ENCODE measurements at places on chromosomes 5 and 9. TPM values are rescaled to one million over a fixed set of nuclear protein-coding genes. Genes with fewer than 3 reads are reported as not detected.

INSYN2B gene
- polyA plus RNA-seq, result 0.01 TPM

C5orf46 gene
- not detected for polyA plus RNA-seq

CDX1 gene
- polyA plus RNA-seq, result not detected

FBLL1 gene
- polyA plus RNA-seq, result 0.09 TPM

CA9 gene
- 0.94 TPM for polyA plus RNA-seq

SPATA9 gene
- 0.06 TPM for polyA plus RNA-seq

OR13C3 gene
- not detected for polyA plus RNA-seq
